ENCODE measurements at places on chromosomes 5 and 9.
A peak's percentile ranks its signal among the peaks of the same experiment; 100 is the strongest.

DNA sequence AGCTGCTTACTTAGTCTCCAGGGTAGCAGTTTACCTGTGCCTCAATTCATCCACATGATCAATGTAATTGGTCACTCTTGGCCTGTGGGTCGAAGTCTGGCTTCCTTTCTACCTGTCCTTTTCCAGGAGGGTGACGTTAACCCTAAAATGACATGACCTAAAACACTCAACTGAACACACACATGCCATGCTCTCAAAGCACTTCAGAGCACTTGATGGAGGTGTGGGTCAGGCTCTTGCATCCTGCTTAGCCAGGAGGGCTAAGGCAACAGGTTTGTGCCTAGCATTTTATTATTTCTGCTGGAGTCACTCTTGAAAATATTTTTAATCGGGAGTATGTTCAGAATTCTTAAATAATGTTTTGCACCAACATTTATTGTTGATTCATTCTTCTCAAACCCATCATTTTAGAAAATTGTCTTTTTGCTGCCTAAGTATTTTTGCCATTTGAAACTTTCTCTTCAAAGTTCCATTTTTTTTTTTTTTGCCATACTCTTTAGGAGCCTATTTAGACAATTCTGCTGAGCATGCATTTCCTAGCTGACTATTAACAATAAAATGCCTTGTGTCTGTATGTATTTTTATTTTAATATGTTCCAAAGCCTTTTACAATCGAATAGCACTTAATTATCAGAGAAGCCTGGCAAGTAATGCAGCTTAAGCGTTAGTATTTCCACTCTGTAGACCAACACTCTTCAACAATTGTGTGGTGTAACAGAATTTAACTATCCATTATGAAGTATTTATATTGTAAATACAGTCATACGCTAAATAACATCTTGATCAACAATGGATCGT, 59.1 kb downstream of the ATP10B start:
- DNase-seq: no peak

- no peak for DNase-seq
These were observed 5.1 kb downstream of the GLDC start for GRCh38 chr9:6640268-6641051.

GRCh38 chr9:35741740-35742139, 7.3 kb downstream of the GBA2 start:
- no peak for DNase-seq

DNA sequence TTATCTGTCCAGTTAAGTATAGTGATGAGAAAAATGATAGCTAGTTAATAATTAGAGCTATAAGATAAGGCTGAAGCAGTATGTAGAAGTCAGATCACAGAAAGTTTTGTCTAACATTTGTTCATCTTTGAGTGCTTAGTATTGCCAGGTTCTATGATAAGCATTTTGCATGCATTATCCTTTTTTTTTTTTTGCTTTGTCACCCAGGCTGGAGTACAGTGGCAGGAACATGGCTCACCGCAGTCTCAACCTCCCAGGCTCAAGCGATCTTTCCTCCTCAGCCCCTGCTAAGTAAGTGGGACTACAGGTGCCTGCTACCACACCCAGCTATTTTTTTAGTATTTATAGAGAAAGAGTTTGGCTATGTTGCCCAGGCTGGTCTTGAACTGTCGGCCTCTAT, 17.5 kb downstream of the BAAT start:
- DNase-seq: no peak

GRCh38 chr9:101117161-101117560, 88.6 kb downstream of the PLPPR1 start:
- DNase-seq: no peak

GRCh38 chr5:62212648-62213047, 93.4 kb upstream of the KIF2A start:
- no peak for DNase-seq

DNA sequence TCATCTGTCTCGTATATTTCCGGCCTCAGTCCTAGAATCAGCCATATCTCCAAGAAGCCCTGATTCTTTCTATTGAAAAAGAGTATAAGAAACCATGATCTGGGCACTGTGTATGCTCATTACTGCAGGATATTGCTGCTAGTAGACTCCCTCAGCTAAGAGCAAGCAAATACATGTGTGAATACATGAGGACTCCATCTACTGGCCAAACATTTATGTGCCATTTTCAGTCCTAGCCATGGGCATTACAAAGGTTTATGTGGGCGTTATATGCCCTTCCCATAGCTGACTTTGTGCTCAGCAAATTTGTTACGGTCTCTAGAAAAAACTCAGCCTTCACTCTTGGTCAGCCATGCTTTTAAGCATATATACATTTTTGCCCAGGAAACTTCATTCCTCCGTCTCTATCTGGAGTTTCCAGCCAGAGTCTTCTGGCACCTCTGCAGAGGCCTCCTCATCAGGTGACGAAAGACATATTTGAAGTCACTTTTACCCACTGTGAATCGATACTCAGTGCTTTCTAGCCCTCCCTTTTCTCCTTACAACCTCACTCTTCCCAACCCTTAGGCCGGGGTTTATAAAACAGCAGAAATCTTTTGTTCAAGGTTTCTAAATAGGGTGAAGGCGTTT, 1495.6 kb upstream of the CDH6 start:
- no peak for DNase-seq

- DNase-seq: no peak
These were observed 62.1 kb downstream of the TMOD1 start for GRCh38 chr9:97563458-97564135.

DNA sequence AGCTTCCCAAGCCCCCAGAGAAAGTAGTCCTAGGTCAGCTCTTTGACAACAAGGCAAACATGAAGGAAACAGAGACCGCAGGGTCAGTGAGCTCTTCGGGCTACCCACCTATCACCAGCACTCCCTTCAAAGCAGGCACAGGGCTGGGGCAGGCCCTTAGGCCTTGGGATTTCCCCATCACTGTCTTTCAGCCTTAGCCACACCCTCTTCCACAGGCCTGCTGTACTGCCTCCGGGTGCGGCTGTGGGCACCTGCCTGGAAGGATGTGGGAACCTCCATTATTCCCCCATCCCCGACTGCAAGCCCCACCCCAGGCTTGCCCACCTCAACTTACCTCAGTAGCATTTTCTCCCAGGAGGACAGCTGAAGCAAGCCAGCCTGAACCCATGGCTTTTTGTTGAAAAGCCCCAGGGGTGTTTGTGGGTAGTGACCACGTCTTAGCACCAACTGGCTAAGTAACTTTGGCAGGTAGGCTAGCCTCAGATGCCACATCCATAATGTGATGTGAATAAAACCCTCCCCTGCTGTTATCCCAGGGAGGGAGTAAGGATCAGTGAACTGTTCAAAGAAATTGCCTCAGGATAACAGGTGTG, 100.2 kb downstream of the PIK3R1 start:
- DNase-seq: peak; percentile 54

DNA sequence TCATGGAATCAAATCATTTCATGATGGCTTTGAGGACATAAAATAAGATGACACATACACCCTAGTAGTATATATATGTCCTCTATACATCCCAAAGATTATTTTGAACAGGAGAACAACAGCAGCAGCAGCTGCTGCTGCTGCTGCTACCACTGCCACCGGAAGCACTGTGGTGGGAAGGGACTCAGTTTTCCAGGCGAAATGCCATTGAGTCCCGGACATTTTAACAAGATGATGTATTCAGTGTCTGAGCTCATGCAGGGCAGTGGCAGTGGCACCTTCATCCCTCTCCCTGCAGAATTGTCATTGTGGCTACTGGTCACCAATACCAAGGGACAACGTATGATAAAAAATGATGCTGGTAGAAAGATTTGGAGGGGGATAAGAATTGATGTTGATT, 151.3 kb downstream of the CHSY3 start:
- no peak for DNase-seq

DNA sequence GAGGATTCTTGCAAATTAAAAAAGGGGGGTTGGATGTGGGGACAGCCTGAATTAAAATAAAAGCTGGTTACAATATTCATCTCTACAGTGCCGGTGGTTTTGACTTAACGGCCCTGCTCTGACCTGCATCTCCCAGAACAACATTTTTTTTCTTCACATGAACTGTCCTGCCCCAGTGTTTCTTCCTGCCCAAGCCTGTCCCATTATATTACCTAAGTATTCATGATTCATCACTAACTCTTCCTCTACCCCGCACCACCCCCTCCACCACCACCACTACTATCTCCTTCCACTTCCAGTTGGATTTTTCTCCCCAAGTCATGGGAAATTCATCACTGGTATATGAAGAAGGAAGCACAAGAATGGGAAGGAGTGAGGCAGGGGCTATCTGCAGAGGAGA, 90.1 kb downstream of the ZFAND5 start:
- DNase-seq: no peak

DNA sequence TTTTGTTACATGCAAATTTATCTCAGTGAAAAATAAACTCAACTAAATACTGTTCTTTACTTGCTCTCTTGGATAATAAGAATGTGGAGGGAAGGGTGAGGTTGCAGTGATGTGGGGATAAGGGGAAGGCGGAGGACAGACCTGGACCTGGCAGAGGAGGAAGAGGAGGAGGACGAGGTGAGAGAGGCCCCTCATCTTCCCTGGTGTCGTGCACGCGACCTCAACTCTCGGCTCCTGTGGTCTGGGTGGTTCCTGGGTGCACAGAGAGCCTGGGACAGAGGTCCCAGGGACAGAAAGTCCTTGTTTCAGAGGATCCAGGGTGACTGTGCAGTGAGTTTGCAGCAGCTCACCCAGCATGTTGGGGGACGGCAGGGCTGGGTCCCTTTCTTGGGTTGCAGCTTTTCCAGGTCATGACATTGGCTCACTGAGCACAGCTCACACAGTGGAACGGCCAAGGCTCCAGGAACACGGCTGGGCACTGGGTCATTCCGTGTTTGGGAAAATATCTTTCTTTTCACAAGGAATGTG, 37.7 kb upstream of the LPCAT1 start:
- DNase-seq: no peak

- DNase-seq: no peak
These were observed 41.5 kb downstream of the UBE2R2 start for GRCh38 chr9:33858423-33858822.

- no peak for DNase-seq
These were observed 346.1 kb downstream of the ANXA1 start for GRCh38 chr9:73497796-73498195.

GRCh38 chr5:137938751-137939143, 49.5 kb downstream of the PKD2L2 start:
- peak; percentile 48 for DNase-seq

DNA sequence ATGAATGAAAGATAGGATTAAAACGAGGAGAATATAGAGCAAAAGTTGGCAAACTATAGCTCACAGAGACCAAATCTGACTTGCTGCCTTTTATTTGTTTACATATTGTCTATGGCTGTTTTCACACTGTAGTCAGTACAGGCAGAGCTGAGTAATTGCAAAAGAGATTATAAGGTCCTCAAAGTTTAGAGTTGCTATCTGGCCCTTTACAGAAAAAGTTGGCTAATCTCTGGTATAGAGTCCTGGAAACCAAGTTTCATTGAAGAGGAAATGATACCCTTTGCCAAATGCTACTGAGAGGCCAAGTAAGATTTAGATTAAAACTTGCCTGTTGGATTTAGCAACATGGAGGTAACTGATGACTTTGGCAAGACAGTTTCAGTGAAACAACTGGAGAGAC, 36.0 kb downstream of the LYRM7 start:
- peak; percentile 40 for DNase-seq

- peak; percentile 36 for DNase-seq
These were observed 114.2 kb upstream of the ADAMTS16 start for GRCh38 chr5:5025774-5026408.

GRCh38 chr5:107871023-107871422, 200.3 kb upstream of the EFNA5 start:
- DNase-seq: no peak

DNA sequence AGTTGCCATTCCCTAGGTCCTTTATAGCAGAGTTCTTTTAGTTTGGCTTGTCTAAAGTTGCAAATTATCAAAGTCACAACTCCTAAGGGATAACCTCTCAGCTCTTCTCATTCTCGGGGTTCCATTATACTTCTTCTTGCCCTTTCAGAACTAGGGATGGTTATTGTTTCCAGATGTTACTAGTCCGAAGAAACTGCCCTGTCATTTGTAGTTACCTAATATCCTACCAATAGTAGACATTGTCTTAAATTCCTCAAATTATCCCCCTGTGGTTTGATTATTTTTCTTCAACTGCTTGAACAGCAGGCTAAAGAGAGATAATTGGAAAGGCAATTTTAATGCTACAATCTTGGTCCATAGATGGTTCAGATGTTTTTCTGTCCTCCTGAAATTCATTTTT, 709.8 kb downstream of the KCTD16 start:
- DNase-seq: no peak

- no peak for DNase-seq
These were observed 626.5 kb upstream of the ZNF608 start for GRCh38 chr5:125372694-125373631.

DNA sequence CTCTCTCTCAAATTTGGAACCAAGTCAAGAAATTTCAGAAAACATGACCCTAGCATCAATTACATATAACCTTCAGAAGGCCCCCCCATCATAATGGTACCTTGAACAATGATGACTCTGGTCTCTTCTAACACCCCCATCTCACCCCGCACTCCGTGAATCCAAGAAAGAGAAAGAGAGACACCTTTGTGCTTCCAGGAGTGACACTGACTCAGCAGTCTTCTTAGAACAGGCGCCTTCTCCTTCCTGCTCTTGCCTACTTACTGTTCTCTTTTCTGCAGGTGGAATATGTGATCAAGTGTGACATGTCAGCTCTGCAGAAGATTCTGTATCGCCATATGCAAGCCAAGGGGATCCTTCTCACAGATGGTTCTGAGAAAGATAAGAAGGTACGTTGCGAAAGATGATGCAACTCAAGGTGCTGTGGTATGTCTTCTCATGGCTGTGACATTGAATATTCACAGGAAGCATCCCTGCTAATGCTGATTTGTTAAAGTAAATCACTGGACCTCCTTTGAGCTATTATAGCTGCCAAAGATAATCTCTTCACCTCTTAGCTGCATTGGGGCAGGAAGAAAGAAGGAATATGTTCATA, 81.3 kb downstream of the SMARCA2 start:
- DNase-seq: no peak

- no peak for DNase-seq
These were observed 163.6 kb downstream of the LRRC70 start for GRCh38 chr5:62742207-62742606.

GRCh38 chr5:138282920-138283742, 8.7 kb upstream of the GFRA3 start:
- DNase-seq: no peak

DNA sequence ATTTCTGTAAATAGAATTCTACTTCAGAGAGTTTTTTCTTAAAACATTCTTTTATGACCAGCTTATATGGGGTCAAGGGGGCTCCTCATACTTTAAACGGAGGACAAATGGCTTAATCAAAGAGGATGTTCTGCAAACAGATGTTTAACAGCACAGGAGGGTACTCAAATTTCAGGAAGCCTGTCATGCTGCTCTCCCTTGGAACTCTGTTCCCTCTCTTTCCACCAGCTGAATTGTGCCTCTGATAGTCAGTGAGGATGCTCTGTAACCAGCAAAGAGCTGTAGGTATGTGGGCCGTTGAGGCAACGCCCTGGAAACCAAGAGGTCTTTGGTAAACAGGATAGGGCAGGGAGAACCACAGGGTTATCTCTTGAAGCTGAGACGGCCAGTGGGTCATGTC, 161.1 kb downstream of the C5orf15 start:
- DNase-seq: no peak

Measured in activated CD4-positive, alpha-beta T cell treated with anti-CD3 and anti-CD28 coated beads, Interleukin-2, Interleukin-6, amounts not matched to agents 100 ng/mL and 50 ng/mL, durations not matched to agents 16 hours and 8 hours (primary cell).